Activated T-cell treated with anti-CD3 and anti-CD28 coated beads for 1 hour (primary cell): ENCODE measurements at places on chromosomes 12 and 14.
A peak's percentile ranks its signal among the peaks of the same experiment; 100 is the strongest.

GRCh38 chr12:3913278-3913677, 40.1 kb upstream of the PARP11 start:
- no peak for DNase-seq

GRCh38 chr12:126069549-126070165, 1004.4 kb downstream of the AACS start:
- DNase-seq = no peak

- no peak for DNase-seq
Observed at GRCh38 chr14:99192028-99192621, 79.9 kb downstream of the BCL11B start.

GRCh38 chr12:94322346-94322745, 137.3 kb downstream of the CEP83 start:
- no peak for DNase-seq

DNA sequence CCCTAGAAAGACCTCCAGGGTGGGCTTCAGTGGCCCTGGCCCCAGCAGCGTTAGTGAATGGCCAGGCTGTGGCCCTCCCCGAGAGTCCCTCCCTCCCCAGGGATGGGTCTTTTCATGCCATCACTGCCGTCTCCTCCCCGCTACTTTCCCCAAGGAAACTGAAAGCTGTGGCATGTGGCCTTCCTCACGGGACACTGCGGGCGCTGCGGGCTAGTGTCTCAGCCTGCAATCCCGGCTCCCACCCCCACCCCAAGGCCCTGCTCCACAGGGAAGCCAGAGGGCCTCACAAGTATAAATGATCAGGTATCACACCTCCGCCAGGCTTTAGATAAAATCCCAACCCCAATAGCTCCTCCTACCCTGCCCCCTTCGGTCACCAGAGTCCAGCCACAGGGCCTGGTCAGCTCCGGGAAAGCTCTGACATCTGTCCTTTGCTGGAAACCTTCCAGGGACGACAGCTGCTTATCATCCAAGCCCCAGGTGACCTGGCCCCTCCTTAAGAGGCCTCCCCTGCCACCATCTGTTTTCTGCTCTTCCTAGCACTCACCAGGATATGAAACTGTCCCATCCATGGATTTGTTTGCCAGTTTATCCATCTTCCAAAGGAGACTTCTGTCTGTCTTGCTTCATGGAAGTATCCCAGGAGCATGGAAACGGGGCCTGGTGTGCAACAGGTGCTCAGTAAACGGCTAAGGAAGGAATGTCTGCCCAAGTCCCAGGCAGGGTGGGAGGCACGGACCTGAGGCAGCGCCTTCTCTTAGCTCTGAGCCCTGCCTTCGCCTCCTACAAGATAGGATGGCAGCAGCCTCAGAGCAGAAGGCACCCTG, 31.6 kb downstream of the CCDC85C start:
- no peak for DNase-seq

DNA sequence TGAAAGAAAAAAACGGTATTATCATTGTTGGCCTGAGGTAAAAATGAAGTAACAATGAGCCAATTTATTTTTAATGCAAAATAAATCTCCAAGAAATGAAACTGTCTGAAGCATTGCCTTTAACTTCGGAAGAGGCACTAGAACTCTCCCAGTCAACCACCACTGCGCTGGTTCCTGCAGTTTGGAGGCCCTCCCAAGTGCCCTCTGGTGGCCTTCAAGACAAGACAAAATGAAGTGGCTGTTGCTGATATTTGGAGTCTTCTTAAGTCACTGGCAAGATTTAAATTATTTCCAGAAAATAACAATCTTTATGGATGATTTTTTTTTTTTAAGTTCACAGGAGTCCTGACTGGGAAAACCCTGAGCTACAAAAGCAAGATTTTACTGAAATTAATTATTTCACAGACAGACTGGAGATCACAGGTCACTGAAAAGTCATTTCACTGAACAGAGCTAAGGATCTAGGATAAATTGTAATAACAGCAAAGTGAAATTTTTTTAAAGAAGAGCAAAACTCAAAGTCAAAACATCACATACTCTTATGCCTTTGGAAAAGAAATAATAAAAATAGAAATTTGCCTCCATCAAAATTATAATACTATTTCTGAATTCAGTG, 58.2 kb downstream of the DICER1 start:
- DNase-seq = peak; percentile 6

- no peak for DNase-seq
Observed at GRCh38 chr12:30820406-30820946, 65.7 kb upstream of the CAPRIN2 start.

- no peak for DNase-seq
Observed at GRCh38 chr12:122888232-122888752, 7.6 kb downstream of the VPS37B start.

DNA sequence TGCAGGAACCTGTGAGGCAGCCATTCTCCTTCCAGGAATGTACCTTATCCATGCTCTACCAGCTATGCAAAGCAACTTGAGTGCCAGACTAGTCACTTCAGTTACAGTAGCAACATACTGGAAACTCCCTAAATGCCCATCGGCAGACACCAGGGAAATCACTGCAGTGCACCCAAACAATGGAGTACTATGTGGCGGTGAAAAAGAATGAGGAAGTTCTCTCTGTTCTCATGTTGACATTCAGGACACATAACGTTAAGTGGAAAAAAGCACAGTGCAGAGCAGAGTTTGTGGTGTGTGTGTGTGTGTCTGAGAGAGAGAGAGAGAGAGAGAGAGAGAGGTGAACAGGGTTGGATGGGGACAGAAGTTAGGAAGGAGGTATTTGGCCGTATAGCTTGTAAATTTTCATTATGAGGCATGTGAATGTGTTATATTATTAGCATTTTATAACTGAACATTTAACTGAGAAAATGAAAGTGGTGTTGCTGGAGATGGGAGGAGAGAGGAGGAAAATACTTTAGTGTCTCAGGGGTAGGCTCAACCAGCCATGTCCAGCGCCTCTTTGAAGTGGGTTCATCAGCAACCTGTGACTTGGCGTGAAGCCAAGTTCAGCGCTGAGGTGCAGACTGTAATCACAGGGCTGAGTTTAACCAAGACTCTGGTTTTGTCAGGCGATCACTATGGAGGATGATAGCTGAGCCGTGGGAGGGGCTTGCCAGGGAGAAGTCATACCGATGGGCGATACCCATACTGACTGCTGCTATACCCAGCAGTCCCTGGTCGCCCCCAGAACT, 17.3 kb downstream of the TNFAIP2 start:
- no peak for DNase-seq

DNA sequence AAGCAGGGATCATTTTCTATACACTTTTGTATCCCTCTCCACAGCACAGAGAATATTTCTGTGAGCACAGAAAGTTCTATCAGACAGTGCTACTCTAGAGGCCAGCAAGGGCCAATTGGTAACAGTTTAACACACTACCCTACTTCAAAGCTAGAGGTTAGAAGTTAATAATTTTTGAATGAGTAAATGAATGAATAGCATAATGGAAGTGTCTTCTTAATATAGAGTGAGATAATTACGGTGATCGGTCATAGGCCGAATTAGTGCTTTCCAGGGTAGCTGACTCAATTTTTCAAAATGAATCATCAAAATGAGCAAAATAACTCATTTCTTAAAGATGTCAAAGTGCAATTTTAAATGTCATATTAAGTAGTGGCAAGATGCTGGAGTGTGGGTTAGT, 67.0 kb upstream of the CCDC198 start:
- no peak for DNase-seq

DNA sequence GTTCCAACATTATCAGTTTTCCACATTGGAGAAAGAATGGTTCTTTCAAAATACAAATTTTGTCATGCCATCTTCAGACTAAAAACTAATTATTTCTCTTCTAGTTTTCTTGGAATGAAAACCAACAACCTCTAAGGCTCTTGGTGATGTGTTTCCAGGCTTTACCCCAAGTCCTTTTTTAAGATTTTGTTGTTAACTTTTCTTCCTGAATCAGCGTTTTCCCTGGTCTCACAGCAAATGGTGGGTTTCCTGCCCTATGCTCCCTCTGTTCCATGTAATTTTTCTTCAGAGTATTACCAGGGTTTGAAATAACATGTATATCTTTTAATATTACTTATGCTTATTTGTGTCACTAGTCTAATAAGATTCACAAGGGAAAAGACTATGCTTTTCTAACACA, 1311.9 kb downstream of the LRFN5 start:
- no peak for DNase-seq

DNA sequence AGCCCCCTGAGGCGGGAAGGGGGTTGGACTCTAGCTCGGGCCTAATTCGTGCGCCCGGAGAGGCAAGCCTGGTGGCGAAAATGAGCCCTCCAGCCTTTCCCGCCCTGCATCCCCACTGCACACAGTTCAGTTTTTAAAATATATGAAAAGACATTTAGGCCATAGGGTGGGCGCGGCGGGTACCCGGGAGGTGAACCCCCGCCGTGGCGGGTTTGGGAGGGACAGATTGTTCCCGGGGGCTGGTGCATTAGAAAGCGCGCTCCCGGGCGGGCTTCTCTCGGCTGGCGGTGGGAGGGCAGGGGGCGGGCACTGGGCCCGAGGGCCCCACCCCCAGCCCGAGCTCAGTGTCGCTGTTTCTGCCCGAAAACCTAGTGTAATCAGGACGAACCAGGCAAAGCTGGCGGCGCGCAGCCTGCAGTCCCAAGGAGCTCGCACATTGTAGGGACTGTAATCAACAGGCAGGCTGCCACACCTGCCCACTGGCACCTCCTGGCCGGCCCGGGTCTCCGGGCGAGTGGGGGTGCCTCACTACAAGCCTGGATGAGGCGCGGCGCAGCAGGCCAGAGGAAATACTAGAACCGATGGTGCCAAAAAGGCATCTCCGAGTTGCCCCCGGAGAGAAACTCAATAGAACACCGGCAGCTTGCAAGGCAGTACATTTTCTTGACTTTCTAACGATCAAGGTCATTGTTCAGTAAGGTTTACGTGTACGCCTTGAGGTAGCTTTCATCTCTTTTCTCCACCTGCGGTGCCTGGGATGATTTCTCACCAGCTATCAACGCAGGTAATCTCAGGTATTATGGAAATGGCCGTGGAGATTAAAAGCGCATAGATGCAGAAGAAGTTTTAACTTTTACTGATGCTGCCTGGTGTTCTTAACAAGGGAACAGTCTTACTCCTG, 764 bp upstream of the SPTB start:
- peak; percentile 54 for DNase-seq

DNA sequence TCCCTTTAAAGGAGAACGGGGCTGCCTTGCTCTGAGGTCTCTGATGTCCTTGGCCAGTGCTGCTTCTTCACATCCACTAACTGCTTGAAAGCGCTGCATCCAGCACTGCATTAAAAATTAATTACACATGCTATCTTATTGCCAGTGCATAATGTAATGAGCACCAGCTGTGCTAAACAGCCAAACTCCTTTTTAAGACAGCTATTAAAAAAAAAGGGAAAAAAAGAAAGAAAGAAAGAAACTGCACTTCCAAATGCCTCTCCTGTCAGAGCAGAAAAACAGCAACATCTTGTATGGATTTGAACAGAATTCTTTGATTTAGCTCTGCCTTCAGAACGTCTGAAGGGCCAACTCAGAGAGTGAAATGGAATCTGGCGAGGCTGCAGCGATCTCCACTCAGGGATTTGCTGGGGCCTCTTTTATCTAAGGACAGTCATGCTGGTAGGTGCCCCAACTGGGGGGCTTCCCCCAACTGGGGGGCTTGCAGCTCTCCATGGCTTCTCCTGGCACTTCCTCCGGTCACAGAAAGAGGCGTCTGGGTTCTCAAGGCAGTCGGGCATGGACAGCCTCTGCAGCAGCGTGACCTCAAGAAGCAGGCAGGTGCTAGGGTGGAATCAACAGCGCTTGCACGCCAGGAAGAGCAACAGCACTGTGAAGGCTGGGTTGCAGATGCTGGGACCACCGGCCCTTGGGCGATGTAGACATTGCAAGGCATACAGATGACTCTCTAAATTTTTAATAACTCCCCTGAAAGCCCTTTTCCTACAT, 46.4 kb downstream of the BCL11B start:
- no peak for DNase-seq

DNA sequence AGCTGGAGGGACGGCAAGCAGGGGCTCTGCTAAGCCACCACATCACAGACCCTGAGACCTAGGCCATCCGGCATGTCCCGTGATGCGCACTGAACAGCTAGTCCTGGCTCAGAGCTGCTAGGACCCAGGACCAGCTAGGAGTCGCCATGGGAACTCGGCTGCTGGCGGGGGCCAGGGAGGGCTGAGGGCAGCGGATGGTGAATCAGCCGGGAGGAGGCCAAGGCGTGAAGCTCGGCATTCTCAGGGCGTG, 5.1 kb downstream of the AHNAK2 start:
- no peak for DNase-seq

GRCh38 chr14:96960598-96961116, 163.5 kb downstream of the VRK1 start:
- no peak for DNase-seq

DNA sequence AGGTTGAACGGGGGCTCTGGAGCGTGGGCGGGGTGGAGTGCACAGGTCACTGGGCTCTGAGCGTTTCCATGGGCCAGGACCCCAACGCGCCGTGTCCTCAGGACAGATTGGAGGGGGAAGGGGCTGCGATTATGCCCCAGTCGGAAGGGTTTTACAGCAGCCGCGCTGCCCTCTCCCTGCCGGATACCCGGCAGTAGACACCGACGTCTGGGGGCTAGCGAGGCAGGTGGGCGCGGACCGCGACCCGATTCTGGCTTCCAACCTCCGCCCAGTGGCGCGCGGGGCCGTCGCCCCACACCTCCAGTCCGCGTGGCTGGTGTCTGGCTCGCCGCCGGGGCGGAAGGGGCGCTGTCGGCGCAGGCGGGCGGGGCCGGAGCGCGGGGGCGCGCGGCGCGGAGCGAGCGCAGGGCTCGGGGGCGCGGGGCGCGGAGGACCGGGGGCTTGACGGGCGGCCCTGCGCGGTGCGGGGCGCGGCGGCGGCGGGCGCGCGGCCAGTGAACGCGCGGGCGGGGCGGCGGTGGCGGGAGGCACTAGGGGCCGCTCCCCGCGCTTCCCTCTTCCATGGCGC, 2.4 kb upstream of the KIF26A start:
- DNase-seq = no peak

DNA sequence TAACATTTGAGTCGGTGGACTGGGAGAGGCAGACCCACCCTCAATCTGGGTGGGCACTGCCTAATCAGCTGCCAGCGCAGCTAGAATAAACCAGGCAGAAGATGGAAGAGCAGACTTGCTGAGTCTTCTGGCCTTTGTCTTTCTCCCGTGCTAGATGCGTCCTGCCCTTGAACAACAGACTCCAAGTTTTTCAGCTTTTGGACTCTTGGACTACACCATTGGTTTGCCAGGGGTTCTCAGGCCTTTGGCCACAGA, 27.2 kb upstream of the DNM1L start:
- no peak for DNase-seq

DNA sequence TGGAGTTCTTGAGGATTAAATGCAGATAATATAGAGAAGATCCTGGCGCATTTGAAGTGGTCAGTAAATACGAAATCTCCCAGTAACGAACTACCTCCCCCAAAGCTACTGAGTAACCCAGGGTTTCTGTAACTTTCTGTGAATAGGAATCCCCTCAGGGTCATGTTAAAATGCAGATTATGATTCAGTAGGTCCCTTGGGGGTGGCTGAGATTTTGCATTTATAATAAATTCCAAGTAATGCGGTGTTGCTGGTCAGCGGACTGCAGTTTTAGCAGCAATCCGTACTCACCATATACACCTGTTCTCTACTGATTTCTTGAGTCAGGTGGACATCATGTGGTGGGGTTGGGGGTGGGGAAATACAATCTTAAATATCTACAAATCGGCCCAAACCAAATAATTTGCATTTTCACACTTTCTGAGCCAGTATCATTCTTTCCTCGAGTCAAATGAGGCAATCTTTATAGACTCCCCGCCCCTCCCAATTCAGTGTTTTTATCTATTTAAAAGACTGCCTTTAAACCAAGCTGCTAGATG, 868 bp downstream of the SPATA7 start:
- DNase-seq = no peak

GRCh38 chr14:96626121-96626768, 124.1 kb downstream of the PAPOLA start:
- no peak for DNase-seq

- DNase-seq = no peak
Observed at GRCh38 chr12:98595243-98595988, 1.9 kb downstream of the SLC25A3 start.
